ENCODE measurements at places on chromosomes 2 and 18.
A peak's percentile ranks its signal among the peaks of the same experiment; 100 is the strongest.

DNA sequence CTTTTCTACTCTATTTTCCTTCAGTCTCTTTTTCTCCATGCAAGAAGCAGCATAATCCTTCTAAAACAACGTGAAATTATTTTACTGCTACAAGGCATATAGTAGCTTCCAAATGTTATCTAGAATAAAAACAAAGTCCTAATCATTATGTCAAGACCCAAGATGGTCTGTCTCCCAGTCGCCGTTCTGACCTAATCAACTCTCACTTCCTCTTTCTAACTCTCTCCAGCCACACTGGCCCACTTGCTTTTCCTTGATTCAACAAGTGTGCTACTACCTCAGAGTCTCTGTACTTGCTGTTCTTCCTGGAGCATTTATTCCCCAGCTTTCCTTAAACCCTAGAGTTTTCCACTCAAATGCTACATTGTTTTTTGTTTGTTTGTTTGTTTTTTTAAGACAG is 1491.2 kb downstream of the LRP1B start:
- no peak for DNase-seq

DNA sequence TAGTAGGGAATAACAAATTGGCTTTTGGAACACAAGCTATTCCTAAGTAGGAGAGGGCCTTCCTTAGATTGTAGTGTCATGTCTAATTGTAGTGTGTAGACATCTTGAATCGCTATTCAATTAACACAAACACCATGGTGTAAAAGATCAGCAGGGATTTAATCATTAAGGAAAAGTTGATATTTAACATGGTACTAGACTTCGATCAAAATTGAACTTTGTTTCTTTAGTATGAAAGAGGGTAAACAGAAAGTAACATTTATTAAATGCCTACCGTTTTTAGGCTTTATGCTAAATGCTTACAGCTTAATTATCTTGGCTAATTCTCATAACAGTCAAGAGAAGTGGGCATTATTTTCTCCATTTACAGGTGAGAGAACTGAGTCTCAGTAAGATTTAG is 37.5 kb upstream of the FIGN start:
- no peak for DNase-seq

GRCh38 chr2:198615972-198616371 is 811.6 kb downstream of the PLCL1 start:
- DNase-seq: peak; percentile 52

DNA sequence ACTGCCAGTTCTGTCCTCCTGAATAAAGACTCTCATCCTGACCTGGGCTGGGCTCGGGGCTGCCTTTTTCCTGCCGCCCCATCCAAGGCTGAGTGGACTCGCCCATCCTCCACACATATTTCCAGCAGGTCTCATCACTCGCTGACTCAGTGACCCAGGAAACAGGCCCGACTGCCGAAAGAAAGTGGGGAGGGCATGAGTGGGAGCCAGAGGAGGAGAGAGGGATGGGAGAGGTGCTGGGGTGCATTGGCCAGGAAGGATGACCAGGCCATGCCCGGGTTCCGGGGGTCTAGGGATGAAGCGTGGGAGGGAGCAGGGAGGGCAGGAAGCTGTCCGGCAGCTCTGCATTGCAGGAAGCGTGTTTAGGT is 66.7 kb downstream of the TWIST2 start:
- peak; percentile 76 for DNase-seq

DNA sequence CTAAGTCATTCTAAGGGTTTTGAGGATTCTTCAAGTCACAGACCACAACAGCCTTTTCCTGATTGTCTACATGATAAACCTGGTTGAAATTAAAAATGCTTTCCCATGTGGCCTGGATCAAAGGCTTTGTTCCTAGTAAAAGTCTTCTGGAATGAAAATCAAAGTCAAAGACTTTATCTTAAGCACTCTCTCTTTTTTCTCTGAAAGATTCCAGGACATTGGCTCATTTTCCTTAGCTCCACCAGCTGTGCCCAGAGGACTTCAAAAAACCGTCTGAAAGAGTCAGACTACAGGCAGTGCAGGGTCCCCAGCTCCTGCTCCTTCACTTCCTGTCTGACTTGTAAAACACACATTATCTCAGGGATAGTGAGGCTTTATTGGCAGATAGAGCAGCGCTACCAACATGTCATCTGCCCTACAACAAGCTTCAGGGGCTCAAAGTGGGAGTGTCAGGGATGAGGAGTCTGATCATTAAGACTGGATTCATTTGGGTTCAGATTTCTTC is 148.2 kb downstream of the ESCO1 start:
- no peak for DNase-seq

DNA sequence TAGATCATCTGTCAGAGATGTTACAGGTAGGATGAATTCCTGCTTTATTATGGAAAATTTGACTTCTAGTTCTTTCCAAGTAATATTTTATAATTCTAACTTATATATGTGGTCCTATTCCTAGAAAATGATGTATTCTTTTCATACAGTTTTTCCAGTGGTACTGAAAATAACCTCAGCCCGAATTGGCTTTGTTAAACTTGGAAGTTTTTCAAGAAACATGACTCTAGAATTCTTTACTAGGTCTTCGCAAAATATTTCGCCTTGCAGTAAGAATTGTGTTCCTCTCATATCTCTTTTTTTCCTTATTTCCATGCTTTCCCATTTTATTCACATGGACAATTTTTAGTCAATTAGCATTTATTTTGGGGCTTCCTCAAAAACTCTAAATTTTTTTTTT is 60.5 kb downstream of the BMPR2 start:
- DNase-seq: no peak

DNA sequence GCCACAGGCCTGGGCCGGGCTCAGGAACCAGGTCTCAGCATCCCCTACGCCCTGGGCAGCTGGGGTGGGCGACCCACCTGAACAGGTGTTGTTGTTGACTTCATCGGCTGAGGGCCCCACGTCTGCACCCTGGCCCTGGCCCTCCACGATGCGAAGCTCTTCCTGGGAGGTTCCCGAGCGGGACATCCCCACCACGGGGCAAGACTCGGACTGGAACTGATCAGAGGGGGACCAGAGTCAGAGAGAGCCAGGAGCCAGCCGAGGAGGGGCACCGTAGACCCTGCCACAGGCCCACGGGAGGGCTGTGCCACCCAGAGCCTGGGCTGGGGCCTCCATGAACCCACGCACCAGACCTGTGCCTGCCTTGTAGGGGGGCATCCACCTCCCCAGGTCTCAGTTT is 54.3 kb downstream of the AQP12A start:
- DNase-seq: no peak

DNA sequence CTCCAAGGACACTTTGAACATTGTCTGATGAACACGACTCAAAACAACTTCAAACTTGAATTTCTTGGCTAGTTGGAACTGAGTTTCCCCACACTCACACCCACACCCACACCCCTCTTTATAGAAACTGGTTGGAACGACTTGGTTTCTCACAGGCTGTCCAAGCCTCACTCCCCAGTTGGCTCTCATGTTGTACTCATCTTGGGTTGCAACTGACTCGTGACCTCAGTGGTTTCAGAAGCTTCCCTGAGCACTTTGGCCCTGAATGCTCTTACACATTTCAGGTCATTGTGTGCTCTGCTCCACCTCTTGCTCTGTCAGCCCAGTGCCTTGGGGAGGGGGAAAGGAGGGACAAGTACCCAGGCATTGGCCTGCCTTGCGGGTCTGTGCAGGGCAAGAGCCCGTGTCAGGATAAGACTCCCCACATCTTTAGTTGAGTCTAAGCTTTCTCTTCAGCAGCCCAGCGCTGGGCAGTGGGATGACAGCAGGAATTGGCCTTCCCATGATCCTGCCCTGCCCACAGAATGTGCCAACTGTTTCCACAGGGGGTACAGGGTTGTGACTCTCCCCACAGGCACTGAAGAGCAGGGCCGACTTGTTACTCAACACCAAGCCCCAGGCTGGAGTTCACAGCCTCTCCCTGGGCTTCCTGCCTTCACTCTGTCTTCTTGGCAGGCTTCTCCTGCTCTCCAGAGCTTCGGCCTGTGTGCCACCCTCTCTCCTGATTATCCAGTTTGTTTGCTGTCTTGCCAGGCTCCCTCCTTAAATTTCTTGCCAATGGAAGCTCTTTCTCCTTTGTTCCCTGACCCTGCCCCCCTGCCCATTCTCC is 104.6 kb downstream of the RTN4 start:
- DNase-seq: peak; percentile 41

DNA sequence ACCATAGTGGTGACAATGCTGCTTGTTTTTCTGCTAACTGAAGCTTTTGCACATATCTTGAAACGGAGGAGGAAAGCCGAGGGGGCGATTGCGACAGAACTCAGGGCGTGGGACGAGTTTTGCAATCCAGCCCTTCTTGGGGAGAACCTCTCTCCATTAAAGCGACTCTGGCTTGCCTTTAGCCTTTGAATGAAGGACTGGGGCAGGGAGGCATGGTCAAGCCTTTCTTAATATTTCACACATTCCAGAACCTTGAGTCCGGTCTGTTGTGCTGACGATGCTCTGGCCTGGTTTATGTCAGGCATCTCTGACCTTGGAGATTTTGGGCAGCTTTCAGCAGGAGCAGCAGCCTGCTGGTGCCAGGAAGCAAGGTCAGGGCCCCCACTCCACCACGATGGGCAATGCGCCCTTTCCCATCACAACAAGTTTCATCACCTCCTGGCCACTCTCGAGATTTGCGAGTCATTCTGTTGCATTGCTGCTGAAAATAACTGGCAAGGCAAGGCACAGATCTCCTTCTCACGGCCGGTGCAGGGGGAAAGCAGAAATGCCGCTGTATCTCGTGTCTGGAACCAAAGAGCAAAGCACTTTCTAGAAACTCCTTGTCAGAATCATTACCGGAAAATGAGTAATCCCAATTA is 10.8 kb downstream of the EMILIN2 start:
- DNase-seq: no peak

GRCh38 chr2:159322419-159322818 is 35.9 kb upstream of the WDSUB1 start:
- no peak for DNase-seq

DNA sequence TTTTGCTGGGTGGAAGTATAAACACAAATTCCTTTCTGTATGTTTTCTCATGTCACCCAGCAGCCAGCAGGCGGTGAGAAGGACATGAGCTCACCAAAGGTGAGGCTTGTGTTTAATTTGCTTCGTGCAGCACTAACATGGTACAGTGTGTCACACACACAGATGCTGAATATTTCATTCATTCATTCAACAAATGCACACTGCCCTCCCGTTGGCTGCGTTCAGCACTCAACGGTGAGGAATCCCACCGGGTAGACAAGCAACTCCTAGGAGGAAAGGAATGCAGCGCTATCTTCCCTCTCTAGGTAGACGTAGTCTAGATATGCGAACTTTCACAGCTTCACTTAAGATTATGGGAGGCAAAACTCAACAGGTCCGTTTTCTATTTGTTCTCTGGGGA is 85.1 kb downstream of the LONRF2 start:
- DNase-seq: no peak

DNA sequence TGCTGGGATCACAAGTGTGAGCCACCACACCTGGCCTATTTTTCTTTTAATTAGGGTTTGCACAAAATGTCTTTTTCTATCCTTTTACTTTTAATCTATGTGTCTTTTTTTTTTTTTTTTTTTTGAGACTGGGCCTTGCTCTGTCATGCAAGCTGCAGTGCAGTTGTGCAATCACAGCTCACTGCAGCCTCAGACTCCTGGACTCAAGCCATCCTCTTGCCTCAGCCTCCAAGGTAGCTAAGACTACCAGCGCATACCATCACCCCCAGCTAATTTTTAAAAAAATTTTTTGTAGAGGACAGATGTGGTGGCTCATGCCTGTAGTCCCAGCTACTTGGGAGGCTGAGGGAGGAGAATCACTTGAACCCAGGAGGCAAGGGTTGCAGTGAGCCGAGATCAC is 27.1 kb downstream of the ADCY3 start:
- DNase-seq: no peak

DNA sequence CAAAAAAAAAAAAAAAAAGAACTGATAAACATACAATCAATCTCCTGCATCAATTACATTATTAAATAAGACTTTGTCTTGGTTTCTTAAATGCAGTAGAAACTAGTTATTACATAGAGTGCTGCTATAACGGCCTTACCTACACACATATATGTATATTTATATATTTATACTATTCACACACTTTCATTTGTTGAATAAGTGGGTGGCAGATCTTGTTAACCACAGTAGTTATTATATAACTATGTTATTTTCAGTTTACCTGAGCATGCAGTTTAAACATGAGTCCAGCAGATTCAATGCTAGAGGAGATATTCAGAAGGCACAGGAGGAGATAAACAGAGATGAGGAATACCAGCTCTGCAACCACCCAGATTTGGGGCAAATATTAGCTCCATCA is 81.5 kb upstream of the CD226 start:
- DNase-seq: no peak

DNA sequence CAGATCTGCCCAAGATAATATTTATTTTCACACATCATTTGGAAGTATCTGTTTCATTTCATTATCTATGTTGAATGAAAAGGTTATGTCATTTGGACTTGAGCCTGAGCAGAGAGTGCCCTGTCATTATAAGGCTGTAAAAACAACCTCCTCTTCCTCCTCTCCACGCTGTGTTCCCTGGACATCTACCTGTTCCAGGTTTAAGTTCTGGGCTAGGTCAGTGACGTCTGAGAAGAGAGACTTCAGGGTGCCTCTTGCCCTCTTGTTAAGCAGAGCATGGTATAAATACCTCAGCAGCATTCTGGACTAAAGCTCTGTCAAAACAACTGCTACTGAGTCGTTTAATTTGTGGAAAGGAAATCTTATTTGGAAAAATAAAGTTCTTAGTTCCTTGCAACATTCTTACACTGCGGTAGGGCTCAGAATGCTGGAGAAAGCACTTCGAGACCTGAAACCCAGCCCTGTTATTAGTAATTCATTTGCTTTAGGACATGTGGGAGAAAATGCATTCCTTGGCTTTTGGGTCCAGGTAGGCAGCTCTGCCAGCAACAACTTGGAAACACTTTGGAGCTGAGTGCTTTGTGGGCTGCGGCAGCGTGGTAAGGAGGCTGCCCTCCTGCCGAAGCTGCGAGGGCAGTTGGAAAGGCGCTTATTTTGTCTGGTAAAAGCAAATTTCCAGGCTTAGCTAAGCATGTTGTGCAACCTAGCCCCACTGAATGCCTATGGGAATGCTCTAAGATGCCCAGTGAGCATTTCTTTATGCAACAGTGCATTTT is 91.8 kb upstream of the NEDD4L start:
- peak; percentile 17 for DNase-seq

DNA sequence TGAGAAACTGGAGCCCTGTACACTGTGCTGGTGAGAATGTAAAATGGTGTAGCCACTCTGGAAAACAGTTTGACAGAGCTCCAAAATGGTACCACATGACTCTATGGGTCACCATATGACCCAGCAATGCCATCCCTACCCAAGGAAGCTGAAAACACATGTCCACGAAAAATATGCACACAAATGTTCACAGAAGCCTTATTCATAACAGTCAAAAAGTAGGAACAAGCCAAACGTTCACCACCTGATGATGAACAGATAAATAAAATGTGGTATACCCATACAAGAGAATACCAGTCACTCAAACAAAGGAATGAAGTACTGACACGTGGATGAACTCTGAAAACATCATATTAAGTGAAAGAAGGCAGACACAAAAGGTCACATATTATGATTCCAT is 4.6 kb downstream of the AFG3L2 start:
- DNase-seq: no peak
